ENCODE measurements at places on chromosomes 13 and 19. TPM values are rescaled to one million over a fixed set of nuclear protein-coding genes. Genes with fewer than 3 reads are reported as not detected.
A peak's percentile ranks its signal among the peaks of the same experiment; 100 is the strongest.

The SELENOV gene
- not detected for total RNA-seq

The RFXAP gene
- 18.0 TPM for total RNA-seq

The TGFB1 gene
- total RNA-seq, result 1.7 TPM

The ZNF492 gene
- 1.5 TPM for total RNA-seq

The LAIR1 gene
- total RNA-seq, result 2.1 TPM

The MUC16 gene
- total RNA-seq, result not detected

The CIRBP gene
- 328 TPM for total RNA-seq

The FXYD3 gene
- total RNA-seq, result 0.45 TPM

The OVOL3 gene
- not detected for total RNA-seq

The STK11 gene
- 27.0 TPM for total RNA-seq

The SYCN gene
- total RNA-seq, result not detected

The PRODH2 gene
- 0.09 TPM for total RNA-seq

The COMP gene
- total RNA-seq, result not detected

DNA sequence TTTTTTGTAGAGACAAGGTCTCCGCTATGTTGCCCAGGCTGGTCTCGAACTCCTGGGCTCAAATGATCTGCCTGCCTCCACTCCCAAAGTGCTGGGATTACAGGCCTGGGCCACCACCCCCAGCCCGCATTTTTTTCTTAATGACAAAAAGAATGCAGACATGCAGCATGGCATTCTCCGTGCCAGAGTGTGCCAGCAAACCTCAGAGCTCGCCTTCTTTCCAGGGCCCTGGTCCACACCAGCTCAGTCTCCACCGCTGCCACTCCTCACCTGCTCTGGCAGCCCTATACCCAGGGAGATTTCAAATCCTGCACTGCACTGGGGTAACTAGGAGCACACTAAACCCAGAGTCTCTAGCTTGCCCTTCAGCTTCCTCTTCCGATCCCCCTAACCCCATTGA, 41.7 kb downstream of the ZIC5 start:
- no peak for DNase-seq

GRCh38 chr13:34001389-34001788, 183.4 kb downstream of the RFC3 start:
- DNase-seq, result no peak

GRCh38 chr19:6113616-6114188, 3.4 kb upstream of the RFX2 start:
- no peak for DNase-seq

DNA sequence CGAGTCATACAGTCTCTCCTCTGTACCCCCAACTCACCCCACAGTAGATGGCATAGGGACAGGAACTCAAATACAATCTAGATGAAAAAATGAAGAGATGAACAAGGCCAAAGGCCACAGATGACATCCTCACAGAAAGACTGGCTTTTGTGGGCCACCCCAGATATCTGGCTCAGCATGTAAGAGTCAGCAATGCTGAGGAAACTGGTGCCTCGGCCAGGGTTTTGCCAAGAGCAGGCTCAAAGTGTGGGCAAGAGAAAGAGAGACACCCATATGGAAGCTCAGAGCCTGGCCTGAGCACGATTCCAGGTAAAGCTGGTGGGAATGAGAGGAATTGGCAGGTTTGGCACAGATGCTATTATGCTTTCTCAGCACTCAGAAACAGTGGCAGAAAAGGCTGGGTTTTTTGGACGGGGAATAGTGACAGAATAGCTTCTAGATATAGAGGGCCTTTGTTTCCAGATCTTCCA, 460.6 kb downstream of the FOXO1 start:
- no peak for DNase-seq

DNA sequence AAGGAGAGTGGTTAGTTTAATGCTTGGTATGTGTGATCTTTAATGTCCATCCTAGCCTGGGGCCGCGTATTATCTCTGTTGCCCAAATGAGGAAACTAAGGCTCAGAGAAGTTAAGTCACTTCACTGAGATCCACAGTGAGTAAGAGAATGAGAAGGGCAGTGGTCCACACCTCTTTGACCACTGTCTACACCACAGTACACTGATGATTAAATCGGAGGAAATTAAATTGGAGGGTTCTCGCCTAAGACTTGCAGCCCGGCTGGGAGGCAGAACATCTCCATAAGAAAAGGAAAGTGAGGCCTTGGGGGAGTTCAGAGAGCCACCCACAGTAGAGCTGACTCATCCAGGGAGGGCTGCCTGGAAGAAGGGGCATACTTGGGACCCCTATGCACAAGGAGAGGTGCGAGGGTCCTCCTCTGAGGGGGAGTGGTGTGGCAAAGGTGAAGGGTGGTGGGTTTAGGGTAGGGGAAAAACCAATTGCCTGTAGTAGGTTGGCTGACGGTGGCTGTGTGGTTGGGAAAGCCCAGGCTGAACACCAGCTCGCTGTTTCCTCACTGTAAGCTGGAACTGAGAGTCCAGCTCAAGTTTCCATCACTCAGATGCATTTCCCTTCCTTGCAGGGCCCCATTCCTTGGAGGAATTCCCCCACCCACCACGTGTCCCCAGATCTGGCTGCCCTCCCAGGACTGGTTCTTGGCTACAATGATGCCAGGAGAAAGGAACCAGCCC, 15.0 kb upstream of the DHRS12 start:
- no peak for DNase-seq

GRCh38 chr13:103354171-103354570, 288.0 kb upstream of the SLC10A2 start:
- DNase-seq, result no peak

DNA sequence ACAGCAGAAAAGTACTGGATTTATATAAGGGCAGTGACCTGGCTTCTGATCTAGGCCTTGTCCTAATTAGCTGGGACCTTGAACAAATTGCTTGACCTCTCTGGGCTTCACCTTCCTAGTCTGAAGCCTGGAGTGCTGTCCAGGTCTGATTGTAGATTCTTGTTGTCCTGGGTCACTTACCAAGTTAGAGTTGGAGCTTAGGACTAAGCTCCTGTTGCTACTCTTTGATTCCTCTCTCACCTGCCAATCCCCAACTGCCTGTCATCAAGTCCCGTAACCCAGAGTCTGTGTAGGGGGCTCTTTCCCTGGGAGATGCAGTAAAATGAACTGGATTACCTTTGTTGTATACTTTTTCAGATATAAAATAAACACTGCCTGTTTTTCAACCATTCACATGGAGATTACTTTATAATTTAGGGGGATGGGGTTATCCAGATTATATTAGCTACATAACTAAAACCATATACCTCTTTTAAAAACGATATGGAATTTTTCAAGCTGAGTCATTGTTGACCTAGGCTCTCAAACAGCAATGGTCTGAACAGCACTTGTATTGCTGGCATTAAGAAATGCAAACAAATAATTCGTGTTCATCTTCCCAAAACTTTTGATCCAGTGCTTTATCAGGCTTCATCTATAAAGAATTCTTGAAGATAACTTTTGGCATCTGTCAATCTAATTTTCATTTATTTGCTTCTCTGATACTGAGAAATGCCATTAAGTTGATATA, 5.8 kb downstream of the ARHGAP35 start:
- no peak for DNase-seq

DNA sequence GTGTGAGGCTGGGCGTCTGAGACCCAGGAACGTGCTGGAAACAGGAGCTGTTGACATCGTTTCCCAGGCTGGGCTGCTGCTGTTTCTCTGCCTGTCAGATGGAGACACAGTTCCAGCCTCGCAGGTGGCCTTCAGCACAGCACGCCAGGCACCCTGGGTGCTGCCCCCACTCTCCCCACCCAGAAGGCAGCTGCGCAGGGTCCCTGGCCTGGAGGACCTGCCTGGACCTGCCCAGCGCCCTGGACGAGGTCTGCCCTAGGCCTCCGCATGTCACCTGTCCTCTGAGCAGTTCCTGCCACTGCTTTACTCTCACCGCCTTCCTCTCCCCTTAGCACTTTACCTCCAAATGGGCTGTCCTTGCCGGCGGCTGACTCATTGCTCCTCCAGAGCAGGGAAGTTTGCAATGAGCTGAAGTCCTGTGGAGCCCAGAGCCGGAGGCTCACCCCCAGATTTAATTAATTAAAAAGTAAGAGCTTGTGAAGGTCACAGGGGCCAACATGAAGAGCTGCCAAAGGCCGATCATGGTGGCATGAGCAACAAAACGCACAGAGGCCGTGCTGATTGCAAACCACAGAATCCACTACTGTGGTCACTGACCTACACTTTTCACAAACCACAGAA, 32.2 kb downstream of the C13orf46 start:
- no peak for DNase-seq

GRCh38 chr13:98890186-98890585, 87.7 kb downstream of the DOCK9 start:
- DNase-seq, result no peak

DNA sequence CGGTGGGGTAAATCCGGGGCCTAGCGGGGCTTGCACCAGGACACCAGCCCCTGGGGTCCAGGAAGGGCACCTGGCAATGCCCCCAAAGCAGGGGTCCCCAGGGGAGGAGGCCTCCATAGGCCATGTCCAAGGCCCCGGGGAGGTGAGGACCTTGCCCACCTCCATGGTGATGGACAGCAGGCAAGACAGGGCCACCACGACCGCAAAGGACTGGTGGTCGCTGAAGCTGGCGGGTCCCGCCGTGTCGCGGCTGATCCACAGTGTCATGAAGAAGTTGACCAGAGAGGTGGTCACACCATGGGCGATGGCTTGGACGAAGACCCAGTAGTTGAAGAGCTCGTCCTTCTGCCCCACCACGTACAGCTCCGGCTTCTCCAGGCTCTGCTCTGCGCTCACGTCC, 26.8 kb downstream of the ATP8B3 start:
- no peak for DNase-seq

- no peak for DNase-seq
These were observed 1.7 kb upstream of the ANKRD10 start for GRCh38 chr13:110916301-110917142.

- DNase-seq, result no peak
These were observed 14.7 kb downstream of the PIN1 start for GRCh38 chr19:9849791-9850190.

DNA sequence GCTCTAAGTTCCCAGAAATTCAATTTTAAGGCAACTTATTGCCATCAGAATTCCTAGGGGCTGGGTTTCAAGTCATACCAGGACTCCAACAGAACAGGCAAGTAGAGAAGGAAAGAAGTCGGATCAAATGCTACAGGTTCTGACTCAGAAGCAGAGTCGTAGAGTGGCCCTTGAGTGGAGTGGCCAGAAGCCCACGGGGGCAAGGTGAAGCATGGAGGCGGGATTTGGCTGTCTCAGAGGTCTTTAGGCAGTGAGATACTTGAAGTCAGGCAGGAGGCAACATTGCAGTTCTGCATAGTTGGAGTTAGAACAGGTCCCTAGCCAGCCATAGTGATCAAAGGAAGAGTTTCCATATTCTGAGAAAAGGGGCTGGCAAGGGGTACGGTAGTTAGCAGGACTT, 111.6 kb downstream of the NHLRC3 start:
- DNase-seq, result no peak

DNA sequence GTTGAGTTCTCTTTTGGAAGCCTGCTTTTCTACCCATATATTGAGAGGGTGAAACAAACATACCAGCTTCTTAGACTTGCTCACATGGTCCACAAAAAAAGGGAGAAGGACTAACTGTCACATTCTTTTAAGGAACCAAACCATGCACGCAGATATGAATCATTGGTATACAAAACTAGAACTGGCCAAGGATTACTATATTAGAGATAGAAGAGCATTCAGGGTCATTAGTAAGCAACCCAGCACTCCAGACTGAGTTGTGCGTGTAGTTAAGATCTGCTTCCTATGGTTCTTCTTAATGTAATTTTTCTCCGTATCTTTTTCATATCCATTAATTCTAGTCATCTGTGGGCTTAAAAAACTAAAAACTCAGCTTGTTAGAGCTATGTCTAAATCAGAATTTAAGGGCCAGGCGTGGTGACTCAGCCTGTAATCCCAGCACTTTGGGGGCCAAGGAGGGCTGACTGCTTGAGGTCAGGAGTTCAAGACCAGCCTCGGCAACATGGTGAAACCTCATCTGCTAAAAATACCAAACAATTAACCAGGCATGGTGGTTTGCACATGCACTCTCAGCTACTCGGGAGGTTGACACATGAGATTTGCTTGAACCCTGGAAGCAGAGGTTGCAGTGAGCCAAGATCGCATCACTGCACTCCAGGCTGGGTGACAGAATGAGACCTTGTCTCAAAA, 19.6 kb downstream of the ALG5 start:
- DNase-seq, result no peak

- DNase-seq, result peak; percentile 77
These were observed 4.1 kb downstream of the DAZAP1 start for GRCh38 chr19:1411255-1412191.

DNA sequence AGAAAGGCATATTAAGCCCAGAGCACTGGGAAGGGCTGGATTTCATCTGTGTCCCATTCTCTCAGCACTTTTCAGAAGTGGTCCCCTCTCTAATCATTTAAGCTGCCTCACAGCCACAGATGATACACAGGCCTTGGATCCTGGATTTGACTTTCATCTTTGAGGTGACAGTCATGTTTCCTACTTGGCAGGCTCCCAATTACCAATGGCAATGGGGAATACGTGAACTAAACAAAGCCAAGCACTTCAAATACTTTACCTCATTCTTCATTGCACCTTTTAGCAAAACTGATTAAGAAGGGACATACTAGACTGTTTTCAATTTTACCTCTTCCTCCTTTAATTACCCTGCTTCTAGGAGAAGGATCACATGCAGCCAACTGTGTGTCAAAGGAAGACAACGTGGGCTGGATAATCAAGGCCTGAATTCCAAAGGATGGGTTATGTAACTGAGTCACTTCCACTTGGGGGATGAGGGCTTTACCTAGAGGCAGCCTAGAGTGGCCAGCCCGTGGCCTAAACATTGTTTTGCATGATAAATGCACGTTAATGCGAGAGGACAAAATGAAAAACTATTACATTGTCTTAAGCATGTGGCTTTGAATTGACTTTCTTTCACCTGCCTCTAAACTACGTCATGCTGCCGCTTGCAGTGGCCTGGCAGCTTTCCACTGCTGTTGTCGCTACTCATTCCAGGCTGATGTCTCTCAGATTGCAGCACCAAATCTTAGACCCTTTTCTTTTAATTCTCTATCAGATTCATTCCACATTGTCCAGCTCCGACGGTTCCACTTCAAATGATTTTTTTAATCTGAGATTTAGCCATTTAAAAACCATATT, 95.0 kb downstream of the KCTD12 start:
- peak; percentile 13 for DNase-seq

DNA sequence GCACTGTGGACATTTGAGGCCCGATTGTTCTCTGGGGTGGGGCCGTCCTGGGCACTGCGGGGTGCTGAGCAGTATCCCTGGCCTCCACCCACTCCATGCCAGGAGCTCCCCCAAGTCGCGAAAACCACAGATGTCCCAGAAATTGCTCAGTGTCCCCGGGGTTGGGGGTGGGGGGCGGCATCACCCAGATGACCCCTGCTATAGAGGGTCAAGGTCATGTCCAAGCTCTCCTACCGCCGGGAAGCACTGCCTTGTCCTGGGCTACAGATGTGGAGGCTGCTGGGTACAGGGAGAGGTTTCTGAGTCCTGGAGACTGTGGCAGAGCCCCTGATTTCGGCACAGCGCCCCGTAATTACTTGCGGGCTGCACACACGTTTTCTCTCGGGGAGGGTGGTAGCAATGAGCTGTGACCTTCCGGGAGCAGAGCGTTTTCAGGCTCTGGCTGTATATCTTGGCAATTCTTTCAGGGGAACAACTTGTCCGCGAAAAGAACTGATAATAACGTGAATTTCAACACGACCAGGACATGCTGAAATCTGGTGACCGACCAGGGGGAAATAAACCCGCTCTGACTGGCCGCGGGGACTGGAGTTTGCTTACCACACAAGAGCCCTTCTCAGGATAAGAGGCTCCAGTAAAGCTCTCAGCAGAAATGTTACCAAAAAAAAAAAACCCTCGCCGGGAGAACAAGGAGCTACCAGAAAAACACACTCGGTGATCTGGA, 68.1 kb downstream of the GNG7 start:
- no peak for DNase-seq

GRCh38 chr13:66138172-66138811, 1091.8 kb downstream of the PCDH9 start:
- no peak for DNase-seq

GRCh38 chr19:5624741-5625278, 1.9 kb downstream of the SAFB start:
- no peak for DNase-seq
